ENCODE measurements at places on chromosomes 4 and X.

DNA sequence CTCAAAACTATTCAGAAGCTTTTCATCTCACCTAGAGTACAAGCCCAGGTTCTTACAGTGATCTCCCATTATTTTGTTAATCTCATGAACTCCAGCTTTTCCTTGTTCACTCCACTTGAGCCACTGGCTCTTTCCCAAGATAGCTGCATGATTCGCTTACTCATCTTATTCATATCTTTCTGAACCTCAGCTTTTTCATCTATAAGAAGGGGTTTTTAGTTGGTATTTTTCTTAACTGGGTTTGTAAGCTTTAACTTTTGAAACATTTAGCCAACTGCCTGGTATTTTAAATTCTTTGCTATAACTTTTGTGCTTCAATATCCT is 24.0 kb downstream of the GIMD1 start:
- no peak for DNase-seq

- DNase-seq = no peak
Observed at GRCh38 chr4:178081896-178082295, 639.7 kb upstream of the AGA start.

DNA sequence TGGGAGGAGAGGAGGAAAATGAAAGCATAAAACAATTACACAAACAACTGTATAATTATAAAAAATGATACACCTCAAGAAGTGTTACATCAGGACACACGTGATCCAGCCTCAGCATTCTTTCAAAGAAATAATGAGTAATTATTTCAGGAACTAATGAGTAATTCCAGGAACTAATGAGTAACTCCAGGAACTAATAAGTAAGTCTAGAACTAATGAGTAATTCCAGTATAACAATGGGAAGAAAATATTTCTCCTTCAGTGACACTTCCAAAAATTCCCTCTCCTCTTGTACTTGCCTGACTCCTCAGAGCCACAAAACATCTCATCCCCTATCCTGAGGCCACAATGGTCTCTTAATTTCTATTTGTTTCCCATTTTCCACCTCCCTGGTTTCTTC is 63.5 kb upstream of the COL25A1 start:
- no peak for DNase-seq

DNA sequence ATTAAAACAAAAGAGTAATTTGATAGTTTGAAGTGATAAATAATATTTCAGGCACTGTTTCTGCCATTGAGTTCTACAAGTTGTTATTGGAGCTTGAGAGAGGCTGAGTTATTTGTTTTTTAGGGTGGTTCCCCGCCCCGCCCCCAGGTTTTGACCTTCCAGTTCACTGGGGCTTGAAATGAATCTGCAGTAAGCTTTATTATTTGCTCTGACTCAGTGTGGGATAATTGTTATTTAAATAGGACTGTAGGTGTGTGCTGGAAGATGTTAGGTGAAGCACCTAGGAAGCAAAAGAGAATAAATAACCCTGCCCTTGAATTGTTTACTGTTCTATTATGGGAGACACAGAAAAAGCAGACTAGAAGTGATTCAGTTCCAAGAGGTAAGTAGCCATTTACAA is 81.2 kb upstream of the KCNIP4 start:
- DNase-seq = no peak

GRCh38 chr4:85084371-85085094 is 118.0 kb upstream of the WDFY3 start:
- DNase-seq = no peak

GRCh38 chr4:183906739-183907651 is 1.9 kb downstream of the STOX2 start:
- no peak for DNase-seq

- no peak for DNase-seq
Observed at GRCh38 chr4:174358829-174359228, 75.1 kb downstream of the CEP44 start.

- no peak for DNase-seq
Observed at GRCh38 chrX:17078031-17078720, 131.7 kb downstream of the REPS2 start.

GRCh38 chrX:48648336-48648751 is 35.3 kb upstream of the WAS start:
- DNase-seq = peak; percentile 2

GRCh38 chr4:76197971-76198410 is 15.6 kb downstream of the SCARB2 start:
- DNase-seq = no peak

GRCh38 chr4:41670982-41671381 is 77.5 kb downstream of the PHOX2B start:
- DNase-seq = no peak

GRCh38 chr4:55347610-55348228 is 1.7 kb downstream of the SRD5A3 start:
- no peak for DNase-seq

DNA sequence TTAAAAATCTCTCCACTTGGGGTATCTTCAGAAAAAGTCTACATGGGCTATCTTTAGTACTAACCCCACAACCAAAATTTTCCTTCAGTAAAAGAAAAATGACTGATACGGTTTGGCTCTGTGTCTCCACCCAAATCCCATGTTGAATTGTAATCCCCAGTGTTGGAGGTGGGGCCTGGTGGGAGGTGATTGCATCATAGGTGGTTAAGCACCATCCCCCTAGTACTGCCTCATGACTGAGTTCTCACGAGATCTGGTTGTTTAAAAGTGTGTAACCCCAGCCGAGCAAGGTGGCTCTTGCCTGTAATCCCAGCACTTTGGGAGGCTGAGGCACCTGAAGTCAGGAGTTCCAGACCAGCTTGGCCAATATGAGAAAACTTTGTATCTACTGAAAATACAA is 66.8 kb downstream of the USP46 start:
- no peak for DNase-seq

DNA sequence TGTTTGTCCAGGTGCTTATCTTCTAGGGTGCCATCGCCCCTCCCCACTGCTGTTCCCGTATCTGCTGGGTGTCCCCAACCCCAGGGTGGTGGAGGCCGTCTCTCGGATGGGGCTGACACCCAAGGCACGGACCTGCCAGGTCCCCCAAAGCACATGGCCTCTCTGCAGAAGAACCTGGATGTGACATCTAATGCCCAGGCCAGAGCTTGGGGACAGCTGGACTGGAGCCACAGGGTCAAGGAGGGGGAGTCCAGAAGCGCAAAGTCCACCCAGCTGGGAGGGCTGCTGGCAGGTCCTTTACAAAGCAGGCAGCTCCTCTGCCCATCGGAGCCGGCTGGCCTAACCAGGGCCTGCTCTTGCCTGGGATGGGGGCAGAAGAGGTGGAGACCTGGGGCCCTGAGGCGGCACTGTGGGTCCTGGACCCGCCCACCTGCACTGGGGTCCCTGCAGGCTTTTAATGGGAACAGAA is 751 bp upstream of the DOK7 start:
- no peak for DNase-seq

DNA sequence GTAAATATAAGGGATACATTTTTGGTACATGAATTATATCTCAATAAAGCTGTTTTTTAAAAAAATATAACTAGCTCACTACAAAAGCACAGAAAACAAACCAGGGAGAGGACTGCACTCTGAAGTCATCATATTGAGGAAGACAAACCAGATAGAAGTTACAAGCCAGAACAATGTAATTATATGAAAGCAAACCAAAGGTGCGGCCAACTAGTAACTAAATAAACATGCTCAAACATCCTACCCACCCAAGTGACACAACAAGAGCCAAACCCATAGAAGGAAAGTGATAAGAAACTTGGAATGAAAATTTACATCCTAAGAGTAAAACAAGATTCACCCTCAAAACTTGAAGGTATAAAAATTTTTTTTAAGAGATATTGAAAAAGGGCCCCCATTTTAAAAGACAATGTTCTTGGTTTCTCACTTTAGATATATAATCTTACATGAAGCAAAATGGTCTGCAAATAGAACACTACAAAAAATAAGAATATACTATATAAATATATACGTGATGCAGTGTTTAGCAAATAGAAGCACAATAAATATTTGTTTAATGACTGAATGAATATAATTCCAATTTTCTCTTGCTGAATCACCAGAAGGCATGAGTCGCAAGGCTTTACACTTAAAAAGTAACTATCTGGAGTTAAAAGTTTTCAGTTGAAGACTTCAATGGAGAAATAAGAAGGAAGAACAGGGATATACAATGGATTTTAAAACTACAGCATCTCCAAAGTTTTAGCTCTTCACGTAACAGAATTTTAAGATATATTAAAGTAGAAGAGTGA is 4.0 kb upstream of the SH3D19 start:
- no peak for DNase-seq

DNA sequence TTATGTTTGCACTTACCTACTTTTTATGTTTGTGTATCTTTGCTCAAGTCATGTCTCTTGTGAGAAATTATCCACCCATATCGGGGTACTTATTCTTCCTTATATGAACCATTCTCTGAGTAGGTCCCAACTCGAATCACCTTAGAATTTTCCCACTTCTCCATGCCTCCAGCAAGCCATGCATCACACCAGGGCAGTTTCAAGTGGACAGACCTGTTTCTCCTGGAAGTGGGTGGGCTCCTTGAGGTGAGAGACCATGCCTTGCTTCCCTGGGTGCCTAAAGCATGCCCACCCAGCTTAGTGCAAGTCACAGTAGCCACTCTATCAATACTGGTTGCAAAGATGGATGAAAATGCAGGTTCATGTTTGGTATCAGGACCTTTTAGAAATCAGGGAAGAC is 187.2 kb downstream of the KIT start:
- no peak for DNase-seq

DNA sequence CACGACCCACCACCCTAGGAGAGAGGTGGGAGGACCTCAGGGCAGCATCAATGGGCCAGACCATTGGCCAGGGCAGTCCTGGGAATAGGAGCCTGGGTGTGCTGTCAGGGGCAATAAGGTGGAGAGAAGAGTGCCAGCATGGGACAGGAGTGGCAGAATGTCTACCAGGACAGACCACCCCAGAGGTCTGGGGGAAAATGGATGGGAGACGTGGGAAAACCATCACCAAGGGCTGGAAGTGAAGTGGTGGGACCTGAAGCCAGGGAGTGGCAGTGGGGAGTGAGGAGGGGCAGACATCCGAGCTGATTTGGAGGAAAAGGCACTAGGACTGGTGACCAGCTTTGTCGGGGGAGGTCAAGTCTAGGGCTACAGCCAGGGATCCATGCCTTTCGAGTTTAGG is 993 bp downstream of the EVC2 start:
- DNase-seq = no peak

- no peak for DNase-seq
Observed at GRCh38 chr4:3744901-3745300, 21.3 kb upstream of the ADRA2C start.

GRCh38 chrX:131764216-131764615 is 220.3 kb downstream of the OR13H1 start:
- DNase-seq = no peak

- DNase-seq = no peak
Observed at GRCh38 chr4:169071747-169072146, 61.7 kb upstream of the CBR4 start.

- no peak for DNase-seq
Observed at GRCh38 chrX:106707771-106708454, 18.6 kb upstream of the RNF128 start.

GRCh38 chr4:1727117-1728031 is 6.1 kb downstream of the TACC3 start:
- DNase-seq = no peak

- DNase-seq = no peak
Observed at GRCh38 chr4:113009461-113009860, 40.0 kb upstream of the ANK2 start.

DNA sequence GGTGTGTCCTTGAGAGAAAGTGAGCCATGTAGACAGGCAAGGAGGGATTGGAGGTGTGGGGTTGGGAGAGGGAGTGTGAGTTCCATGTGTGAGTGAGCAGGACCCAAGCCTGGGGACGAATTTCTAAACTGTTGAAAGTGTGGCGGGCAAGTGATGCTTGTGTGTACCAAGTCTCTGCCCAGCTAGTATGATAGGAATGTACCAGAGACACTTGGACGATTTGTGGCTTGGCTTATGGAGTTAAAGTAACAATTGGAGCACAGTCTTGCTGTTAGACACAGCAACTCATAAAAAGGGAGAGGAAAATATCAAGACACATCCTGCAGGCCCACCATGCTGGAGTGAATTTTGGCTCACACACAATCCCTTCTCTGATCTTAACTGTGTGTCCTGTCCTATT is 8.5 kb downstream of the PTTG2 start:
- no peak for DNase-seq

GRCh38 chr4:36281384-36282106 is at the start of gene DTHD1:
Gene DTHD1, plus strand, starts transcription at chr4:36281616. Its CDS starts 143 bp downstream, at chr4:36281759.
- no peak for DNase-seq

DNA sequence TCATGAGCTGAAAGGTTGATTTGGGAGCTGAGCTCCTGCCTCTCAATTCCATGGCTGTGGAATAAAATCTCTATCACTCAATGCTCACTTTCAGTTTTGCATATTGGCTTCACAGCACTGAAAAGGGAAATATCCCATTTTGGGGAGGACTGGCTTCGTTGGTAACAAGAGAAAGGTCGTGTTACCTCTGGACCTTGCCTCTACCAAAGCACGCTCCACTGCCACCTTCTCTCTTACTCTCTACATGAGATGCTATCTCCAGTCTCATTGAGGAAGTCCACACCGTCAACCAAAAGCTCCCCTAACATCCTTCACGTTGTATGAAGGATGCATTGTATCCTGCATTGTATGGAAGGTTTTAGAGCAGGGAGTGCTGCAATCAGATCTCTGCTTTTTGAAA is 195.0 kb upstream of the LDB2 start:
- no peak for DNase-seq

- no peak for DNase-seq
Observed at GRCh38 chr4:36353998-36354397, 72.6 kb downstream of the DTHD1 start.

- DNase-seq = no peak
Observed at GRCh38 chrX:36035550-36035949, 116.0 kb downstream of the CFAP47 start.

DNA sequence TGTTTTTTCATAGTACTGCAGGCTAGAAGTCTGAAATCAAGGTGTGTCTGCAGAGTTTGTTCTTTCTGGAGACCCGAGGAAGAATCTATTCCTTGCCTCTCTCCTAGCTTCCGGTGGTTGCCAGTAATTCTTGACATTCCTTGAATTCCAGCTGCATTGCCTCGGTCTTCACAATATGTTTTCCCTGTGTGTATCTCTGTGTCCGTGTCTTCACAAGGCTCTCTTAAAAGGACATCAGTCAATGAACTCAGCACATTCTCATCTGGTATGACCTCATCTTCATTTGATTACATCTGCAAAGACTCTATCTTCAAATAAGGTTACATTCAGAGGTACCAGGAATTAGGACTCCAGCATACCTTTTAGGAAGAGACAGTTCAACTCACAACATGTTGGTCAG is 163.4 kb downstream of the BANK1 start:
- no peak for DNase-seq

DNA sequence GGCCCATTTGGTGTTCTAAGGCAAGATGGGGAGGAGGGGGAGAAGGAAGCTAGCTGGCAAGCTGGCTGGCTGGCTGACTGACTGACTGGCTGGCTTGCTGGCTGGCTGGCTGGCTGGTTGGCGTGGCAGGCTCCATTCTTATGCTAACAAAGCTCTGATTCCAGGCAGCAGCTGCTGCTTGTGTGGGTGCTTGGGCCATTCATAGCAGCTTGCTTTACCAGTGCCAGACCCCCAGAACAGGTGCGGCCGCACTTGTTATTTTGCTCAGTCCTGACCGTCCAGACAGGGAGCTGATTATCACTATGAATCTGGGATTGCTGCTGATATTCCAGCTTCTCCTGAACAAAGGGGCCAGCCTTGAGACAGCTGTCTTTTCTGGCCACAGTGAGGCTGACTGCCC is 131.2 kb upstream of the PAK3 start:
- DNase-seq = no peak
